Activated CD4-positive, alpha-beta T cell treated with anti-CD3 and anti-CD28 coated beads for 4 hours (primary cell): ENCODE measurements at places on chromosomes 7 and 10.

GRCh38 chr7:99011706-99012404 is 132.1 kb downstream of the SMURF1 start:
- DNase-seq = no peak

- no peak for DNase-seq
Observed at GRCh38 chr10:3090914-3091787, 23.8 kb downstream of the PFKP start.

- DNase-seq = no peak
Observed at GRCh38 chr10:101400585-101400984, 46.6 kb downstream of the BTRC start.

DNA sequence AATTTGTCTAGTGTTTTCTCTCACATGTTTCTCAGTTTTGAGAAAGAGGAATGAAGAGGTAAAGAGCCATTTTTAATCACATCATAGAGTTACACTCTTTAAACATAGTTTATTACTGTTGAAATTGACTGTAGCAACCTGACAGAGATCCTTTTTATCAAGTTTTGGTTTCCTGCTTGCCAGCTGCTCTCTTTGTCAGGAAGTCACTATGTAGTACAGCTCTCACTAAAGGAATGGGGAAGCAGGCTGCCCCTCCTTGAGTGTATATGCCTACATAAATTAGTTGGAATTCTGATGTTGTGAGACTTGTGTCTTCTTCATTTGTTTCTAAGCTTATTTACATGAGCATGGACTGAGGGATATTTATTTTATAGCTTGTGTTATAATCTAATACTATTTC is 1274.0 kb upstream of the CELF2 start:
- DNase-seq = no peak

DNA sequence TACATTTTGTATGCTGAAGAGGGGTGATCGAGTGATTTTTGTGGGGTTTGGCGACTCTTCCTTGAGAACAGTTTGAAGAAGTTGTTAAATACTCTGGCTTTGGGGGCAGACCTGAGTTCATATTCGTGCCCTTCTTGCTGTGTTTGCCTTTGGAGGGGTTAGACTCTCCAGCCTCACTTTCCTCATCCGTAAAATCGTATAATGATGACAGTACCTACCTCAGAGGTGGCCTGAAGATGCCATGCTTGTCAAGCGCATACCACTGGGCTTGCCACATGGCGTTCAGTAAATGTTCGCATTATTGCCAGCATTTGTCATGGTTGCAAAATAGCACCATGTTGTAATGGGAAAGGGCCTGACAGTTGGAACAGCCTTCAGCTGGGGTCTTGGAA is 1.3 kb downstream of the STK17A start:
- peak; percentile 32 for DNase-seq

DNA sequence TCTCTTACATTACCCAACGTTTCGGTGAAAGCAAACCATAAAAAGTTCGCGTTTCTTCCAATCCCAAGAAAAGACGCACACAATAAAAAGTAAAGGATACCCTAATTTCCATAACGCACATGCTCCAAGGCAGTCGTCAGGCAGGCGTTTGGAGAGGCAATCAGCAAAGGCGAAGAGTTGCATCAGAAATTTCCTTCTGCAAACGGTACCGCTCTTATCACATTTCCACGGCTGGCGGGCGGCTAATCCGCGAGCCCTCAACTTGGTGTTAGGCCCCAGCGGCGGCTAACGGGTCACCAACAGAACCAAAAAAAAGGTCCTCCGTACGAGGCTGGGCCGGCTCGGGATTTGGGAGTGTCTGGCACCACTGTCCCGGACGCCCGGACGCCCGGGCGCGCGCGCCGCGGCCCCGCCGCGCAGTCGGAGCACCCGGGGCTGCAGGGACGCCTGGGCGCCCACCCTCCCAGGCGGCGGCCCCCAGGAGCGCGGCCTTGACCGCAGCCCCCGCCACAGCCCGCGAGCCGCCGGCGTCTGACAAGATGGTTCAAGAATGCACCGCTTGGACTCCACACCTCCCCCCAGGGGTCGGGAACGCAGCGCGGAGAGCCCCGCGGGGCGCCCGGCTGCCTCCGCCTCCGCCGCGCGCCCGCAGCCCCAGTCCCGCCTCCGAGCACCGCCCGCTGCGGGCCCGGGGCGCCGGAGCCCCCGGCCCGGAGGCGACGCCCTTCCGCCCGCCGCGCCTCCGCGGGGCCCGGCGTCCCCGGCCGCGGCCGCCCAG is 9.8 kb upstream of the GRB10 start:
- DNase-seq = no peak

DNA sequence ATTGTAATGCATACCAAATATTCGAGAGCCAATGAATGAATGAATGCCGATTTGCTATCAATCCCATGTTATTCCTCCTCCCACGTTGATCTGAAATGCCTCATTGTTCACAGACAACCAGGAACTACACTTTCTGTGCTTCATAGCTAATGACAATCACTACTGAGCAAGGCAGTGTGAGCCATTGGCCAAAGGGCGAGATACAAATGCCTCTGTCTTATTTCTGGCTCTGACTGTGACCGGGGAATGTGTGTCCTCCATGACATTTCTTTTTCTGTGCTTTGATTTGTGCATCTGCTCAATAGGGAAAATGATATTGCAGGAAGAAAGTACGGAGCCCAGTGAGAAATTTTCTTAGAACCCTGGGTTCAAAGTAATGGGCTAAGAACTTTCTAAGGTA is 217.1 kb downstream of the CXCL12 start:
- no peak for DNase-seq

DNA sequence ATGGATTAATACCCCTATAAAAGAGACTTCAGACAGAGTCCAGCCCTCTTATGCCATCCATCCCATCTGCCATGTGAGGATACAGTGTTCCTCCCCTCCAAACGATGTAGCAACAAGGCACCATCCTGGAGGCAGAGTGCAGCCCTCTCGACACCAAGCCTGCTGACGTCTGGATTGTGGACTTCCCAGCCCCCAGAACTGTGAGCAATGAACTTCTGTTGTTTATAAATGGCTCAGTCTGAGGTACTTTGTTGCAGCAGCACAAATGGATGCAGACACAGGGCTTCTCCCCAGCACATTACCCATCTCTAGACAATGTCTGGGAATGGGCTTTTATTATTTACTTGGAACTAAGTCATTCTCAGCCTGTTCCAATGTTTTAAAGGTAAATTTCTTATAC is 195.6 kb downstream of the WDR37 start:
- no peak for DNase-seq

DNA sequence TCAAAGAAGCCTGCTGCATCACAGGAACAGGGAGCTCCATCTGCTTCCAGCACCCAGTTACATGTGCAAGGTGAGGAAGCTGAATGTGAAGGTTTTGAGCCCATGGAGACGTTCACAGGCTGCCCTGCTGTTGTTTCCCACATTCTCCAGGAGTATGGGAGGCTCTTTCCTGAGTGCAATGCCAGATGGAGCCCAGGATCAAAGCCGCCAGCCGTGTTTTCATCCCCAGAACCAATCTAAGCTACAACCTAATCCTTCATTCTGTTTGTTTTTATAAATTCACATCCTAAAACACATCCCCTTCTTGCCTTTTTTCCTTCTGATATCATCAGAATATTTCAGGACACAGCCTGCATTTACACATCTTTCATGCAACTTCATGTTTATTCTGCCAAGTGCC is 98.9 kb upstream of the PRR15 start:
- DNase-seq = no peak

DNA sequence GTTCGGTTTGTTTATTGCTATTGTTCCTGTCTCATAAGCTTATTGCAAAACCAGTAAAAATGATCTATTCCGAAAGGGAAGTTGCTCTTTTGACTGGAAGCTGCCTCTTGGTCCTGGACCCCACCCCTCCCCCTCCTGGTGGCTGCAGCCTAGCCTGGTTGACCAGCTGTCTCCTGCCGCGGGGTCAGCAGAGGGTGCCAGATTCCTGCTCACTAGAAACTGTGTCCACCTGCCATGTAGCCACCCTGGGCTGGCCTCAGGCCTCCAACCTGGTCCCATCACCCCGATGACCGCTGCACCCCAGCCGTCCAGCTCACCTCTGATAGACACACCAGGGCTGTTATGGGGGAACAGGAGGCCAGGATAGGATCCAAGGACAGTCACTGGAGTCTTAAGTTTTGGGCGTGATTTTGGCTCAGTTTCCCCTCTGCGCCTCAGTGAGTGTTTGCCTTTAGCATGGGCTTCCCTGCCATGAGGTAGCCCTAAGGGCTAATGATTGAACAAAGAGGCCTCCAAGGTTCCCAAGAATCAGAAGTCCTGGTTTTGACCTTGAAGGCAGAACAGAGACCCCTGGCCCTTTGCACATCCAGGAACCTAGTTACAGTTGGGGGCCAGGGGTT is 32.9 kb upstream of the SLF2 start:
- DNase-seq = no peak

GRCh38 chr7:148303295-148304082 is 287.1 kb upstream of the C7orf33 start:
- DNase-seq = no peak
